ENCODE measurements at places on chromosomes 11 and 22.

- no peak for DNase-seq
Measured at GRCh38 chr11:35855671-35856070, 88.2 kb upstream of the LDLRAD3 start.

DNA sequence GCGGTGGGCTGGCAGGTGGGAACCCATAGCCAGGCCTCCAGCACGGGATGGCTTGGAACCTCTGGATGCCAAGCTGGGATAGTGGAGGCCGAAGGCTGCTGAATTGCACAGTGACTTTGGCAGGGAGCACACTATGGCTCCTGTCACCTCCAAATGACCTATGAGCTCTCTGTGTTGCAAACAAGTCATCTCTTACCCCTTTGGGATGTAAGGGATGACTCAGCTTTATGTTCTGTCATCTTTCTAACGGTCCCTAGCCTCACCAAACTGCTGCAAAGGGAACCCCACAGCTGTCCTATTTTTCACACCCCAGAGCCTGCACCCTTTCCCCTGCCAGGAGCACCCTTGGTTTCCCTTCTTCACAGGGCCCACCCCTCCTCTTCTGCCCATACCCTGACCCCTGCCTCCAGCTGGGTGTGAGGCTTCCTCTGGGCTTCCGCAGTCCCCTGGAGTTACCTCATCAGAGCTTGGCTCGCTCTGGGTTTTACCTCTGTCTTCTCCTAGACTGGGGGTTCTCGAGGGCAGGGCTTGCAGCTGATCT lies 2.7 kb upstream of the SCUBE1 start:
- no peak for DNase-seq

GRCh38 chr11:107413352-107413751 lies 44.3 kb downstream of the CWF19L2 start:
- no peak for DNase-seq

DNA sequence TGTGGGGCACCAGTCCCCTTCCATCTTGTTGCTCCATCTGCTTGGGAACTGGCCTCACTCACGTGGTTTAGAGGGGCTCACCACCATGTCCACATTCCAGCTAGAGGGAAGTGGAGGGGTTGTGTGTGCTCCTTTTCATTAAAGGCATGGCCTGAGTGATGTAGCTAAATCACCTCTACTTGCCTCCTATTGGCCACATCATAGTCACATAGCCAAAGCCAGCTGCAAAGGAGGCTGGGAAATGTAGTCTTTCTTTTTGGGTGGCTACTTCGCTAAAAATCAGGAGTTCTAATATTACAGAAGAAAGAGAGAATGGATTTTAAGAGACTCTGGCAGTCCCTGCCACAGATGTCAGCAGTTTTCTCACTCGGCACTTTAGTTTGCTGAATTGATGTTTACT lies 63.0 kb upstream of the ALX4 start:
- no peak for DNase-seq

- no peak for DNase-seq
Measured at GRCh38 chr22:42294034-42294985, 23.9 kb upstream of the TCF20 start.
